ENCODE measurements at places on chromosomes 1 and 21. TPM values are rescaled to one million over a fixed set of nuclear protein-coding genes. Genes with fewer than 3 reads are reported as not detected.

- DNase-seq, result no peak
Observed at GRCh38 chr1:94865360-94865759, 45.2 kb downstream of the SLC44A3 start.

GRCh38 chr1:10546896-10547295, 72.1 kb downstream of the PEX14 start:
- no peak for DNase-seq

DNA sequence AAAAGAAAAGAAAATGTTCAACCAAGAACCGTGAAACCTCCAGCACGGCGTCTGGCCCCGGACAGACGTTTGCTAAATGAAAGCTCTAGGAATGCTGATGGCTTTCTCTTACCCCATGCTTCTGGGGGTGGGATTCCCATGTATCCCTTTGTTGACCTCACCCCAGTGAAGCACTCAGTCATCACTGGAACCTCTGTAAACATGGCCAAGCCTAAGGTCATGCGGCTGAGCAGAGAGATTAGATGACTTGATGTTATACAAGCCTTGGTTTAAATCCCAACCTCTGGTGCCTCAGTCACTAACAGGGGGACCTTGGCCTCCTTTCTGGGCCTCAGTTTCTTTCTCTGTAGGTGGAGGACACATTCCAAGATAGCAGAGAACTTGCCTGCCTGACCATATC, 2.8 kb upstream of the MYOM3 start:
- DNase-seq, result no peak

DNA sequence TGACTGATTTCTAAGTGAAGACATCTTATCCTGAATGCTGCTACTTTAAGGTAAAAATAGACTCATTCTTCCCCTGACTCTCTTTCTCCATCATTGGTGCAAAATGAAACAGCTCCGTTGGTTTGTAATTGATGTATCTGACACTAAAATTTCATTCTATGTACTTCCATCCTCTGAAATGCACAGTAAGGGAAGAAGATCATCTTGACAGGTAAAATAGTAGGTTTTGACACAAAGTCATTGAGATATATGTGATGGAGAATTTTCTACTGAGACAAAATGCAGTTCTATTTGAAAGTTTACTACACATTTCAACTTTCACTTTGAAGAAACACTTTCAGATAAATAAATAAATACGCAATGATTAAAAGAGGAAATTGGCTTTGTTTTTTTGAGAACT, 348.9 kb downstream of the SMYD3 start:
- DNase-seq, result no peak

- no peak for DNase-seq
Observed at GRCh38 chr1:119731741-119732430, 20.2 kb downstream of the PHGDH start.

DNA sequence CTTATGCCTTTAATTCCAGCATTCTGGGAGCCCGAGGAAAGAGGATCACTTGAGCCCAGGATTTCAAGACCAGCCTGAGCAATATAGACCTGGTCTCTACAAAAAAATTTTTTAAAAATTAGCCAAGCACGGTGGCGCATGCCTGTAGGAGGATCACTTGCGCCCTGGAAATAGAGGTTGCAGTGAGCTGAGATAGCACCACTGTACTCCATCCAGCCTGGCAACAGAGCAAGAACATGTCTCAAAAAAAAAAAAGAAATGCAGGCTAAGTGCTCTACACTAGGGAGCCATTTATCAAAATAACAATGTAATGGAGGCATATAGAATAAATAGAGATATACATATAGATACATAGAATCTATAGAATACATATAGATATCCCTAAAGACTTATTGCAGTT, 23.3 kb downstream of the CEPT1 start:
- no peak for DNase-seq

GRCh38 chr1:110053552-110054428, 16.7 kb downstream of the ALX3 start:
- DNase-seq, result no peak

GRCh38 chr1:64928325-64928724, 38.0 kb downstream of the JAK1 start:
- no peak for DNase-seq

DNA sequence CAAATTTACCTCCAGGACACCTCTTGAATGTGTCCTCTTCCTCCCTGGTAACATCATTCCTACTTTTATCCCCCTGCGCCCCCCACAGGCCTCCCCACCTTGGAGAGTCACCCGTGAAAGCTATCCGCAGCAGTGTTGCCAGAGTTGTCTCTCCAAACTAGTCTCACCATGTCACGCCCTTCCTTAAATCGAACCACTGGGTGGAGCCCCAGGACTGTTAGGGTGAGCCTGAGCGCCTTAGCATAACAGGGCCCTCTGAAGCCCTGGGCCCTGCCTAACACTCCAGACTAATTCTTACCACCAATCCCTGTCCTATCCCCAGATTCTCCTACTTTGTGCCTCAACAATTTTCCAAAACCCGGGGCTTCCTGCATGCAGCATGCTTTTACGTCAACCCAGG, 35.0 kb downstream of the HSD3B2 start:
- DNase-seq, result no peak

GRCh38 chr1:53111073-53111556, 31.3 kb downstream of the SLC1A7 start:
- no peak for DNase-seq

Gene OR2AK2
- not detected for total RNA-seq

Gene LRRC38
- total RNA-seq, result not detected

Gene SLC25A33
- 6.2 TPM for total RNA-seq

Measured in glomerular endothelial cell (primary cell).